ENCODE measurements at places on chromosomes 11 and 22.

GRCh38 chr22:33874206-33874605 lies 46.1 kb downstream of the LARGE1 start:
- no peak for DNase-seq

GRCh38 chr11:128036006-128036405 lies 551.4 kb downstream of the ETS1 start:
- DNase-seq, result no peak

GRCh38 chr11:128896356-128896755 lies 5.2 kb downstream of the KCNJ5 start:
- DNase-seq, result no peak

- DNase-seq, result no peak
Observed at GRCh38 chr11:92687724-92688123, 281.7 kb upstream of the MTNR1B start.

- DNase-seq, result no peak
Observed at GRCh38 chr22:30216710-30217109, 29.8 kb downstream of the LIF start.

DNA sequence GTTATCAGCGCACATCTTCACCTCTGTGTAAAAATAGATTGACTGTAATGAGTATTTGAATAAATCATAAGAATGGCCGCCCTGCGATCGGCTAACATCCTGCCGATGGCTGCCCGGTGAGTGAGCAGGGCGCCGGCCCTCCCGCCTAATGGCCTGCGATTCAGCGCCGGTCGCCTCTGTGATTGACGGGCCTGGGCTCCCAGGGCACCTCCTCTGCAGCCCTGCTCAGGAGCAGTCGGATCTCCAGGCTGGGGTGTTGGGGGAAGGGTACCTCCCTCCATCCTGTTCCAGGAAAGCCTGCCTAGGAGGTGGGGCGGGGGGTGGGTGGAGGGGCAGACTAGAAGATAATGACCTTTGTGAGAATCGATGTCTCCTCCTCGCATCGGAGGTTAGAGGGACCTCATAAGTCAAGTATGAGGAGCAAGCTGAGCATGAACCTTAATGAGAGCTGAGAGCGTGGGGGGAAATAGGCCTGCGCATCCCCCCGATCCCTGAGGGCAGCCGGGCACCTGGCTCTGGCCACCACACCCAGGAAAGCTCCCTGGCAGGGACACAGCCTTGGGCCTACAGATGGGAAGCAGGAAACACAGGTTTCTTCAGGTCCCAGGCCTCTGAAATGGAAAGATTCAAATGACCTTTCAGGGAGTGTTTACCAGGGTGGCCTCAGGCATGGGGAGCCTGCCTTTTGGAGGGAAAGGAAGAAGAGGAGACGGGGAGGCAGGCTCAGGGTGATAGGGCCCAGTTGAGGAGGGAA lies 71.7 kb downstream of the PKNOX2 start:
- no peak for DNase-seq

DNA sequence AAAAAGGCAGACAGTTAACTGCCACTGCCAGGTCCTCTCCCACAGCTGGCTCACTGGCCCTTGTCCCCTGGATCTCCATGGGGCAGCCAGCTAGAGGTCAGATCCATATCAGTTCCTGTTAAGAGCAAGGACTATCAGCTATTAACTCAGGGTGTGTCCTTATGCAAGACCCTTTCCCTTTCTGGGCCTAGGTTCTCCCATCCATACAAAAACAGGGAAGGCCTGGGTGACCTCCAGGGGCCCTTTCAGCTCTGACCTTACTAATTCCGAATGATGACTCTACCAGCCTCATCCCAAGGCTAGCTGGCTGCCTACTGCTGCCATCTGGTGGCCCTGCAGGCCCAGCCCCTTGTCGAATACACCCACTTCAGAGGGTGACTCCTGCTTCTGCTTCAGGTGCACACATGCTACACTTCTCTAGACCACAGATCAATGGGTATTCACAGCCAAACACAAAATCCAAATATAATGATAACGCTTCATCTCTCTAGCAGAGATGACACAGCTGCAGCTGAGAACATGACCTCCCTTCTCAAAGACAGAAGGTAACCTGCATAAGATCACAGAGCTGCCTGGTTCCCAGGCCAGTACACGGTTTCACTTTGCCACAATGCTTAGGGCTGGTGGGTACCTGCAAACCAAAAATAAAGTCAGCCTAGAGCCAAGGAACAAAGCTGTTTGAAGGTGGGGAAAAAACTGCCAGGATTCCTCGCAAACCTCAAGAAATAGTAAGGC lies 34.1 kb downstream of the SERGEF start:
- peak; percentile 10 for DNase-seq

DNA sequence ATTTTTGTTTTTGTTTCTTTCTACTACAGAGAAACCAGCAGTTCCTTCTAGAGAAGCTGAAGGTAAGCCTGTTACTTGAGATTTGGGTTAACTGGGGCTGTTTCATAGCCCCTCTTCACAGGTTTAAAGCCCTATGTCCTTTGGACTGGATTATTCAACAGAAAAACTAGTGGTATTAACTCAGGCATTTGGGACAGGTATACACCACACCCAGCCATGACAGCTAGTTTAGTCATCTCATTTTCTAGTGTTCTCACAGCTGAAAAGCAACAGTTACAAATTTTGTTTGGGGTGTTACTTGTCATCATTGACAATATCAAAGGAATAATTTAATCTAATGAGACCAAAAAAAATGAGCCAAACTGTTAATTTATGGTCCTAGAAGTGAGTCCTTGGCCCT lies 14.0 kb downstream of the LAYN start:
- no peak for DNase-seq

GRCh38 chr11:91187314-91187713 lies 964.5 kb upstream of the CHORDC1 start:
- DNase-seq, result no peak

- no peak for DNase-seq
Observed at GRCh38 chr11:88474655-88475054, 137.1 kb upstream of the CTSC start.

DNA sequence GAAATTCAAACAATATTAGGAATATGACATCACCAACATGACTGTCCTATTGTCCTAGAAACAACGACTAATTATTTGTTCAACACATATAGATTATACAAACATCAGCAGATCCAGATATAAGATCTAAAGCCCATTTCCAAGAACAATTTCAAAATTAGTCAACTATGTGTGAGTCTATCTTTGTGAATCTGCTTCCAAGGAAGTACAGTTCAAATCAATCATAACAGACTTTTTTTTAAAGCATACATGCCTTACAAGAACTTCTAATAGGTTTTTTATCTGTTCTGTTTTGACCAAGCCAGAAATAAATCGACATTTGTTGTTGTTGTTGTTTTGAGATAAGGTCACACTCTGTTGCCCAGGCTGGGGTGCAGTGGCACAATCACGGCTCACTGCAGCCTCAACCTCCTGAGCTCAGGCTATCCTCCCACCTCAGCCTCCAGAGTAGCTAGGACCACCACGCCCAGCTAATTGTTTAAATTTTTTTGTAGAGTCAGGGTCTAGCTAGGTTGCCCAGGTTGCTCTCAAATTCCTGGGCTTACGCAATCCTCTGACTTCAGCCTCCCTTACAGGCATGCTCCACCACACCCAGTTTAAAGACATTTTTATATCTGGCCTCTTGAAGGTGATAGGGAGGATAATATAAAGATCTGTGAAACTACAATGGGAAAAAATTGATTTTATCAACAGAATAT lies 54.8 kb downstream of the DENND5A start:
- no peak for DNase-seq

- no peak for DNase-seq
Observed at GRCh38 chr22:25027043-25027906, 74.8 kb downstream of the KIAA1671 start.

- no peak for DNase-seq
Observed at GRCh38 chr11:131370090-131370751, at the start of gene NTM. NTM (plus strand) TSS chr11:131370615.

GRCh38 chr22:38453996-38454352 lies 1.0 kb downstream of the KCNJ4 start:
- DNase-seq, result no peak

GRCh38 chr11:44982496-44983062 lies 31.9 kb upstream of the TP53I11 start:
- DNase-seq, result no peak

DNA sequence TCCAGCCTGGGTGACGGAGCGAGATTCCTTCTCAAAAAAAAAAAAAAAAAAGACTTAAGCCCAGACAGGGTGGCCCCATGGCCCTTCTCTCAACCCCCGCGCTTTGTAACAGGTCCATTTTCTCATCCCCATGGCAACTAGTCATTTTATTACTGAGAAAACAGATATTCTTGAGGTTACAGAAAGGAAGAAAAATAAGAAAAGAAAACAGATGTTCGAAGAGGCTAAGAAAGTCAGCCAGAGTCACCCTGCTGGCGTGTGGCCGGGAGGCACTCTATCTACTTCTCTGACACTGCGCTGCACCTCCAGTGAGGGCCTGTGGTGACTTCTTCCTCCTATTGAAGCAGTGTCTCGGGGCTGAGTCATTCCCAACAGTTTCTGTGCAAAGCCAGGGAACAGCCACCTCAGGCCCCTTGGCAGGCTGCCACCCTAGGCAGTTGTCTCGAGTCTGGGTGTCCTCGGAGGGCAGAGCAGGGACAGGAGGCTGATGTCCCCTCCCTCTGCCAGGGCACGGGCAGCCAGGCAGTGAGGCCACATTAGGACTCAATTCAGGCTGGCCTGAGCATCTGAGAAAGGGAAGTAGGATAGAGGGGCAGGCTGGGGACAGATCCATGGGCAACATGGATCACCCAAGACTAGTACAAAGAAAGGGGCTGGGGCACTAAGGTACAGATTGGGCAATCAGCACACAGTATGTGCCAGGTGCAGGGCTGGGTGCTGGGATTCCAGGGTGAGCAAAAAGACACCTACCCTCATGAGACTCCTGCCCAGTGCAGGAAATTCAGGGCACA lies 16.4 kb upstream of the SYVN1 start:
- DNase-seq, result no peak

GRCh38 chr11:75425422-75425821 lies 7.6 kb downstream of the KLHL35 start:
- DNase-seq, result no peak

DNA sequence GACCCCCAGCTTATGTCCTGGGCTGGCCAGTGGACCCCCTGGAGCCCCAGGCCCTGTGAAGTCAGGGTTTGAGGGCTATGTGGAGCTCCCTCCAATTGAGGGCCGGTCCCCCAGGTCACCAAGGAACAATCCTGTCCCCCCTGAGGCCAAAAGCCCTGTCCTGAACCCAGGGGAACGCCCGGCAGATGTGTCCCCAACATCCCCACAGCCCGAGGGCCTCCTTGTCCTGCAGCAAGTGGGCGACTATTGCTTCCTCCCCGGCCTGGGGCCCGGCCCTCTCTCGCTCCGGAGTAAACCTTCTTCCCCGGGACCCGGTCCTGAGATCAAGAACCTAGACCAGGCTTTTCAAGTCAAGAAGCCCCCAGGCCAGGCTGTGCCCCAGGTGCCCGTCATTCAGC lies 24.6 kb downstream of the CSF2RB start:
- DNase-seq, result no peak

GRCh38 chr11:35009191-35009943 lies 92.9 kb downstream of the PDHX start:
- no peak for DNase-seq

- DNase-seq, result no peak
Observed at GRCh38 chr22:28430466-28431025, 249.1 kb downstream of the TTC28 start.

DNA sequence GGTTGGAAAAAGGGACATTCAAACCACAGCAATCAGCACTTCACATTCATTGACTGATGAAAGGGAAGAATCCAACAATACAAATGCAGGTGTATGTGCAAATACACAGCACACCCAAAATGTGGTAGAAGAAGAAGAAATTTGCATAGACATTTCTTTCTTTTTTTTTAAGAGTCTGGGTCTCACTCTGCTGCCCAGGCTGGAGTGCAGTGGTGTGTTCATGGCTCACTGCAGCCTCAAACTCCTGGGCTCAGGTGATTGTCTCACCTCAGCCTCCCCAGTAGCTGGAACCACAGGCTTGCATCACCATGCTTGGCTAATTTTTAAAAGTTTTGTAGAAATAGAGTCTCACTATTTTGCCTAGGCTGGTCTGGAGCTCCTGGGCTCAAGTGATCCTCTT lies 21.9 kb downstream of the CARS1 start:
- DNase-seq, result no peak

DNA sequence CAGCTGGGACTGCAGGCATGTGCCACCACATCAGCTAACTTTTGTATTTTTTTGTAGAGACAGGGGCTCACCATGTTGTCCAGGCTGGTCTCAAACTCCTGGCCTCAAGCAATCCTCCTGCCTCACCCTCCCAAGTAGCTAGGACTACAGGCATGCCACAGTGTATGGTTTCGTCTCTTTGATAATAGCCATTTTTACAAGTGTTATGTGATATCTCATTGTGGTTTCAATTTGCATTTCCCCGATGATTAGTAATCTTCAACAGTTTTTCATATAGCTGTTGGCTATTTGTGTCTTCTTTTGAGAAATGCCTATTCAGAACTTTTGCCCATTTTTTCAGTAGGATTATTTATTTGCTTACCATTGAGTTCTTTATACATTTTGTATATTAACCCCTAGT lies 9.0 kb upstream of the MTMR3 start:
- DNase-seq, result no peak

- DNase-seq, result no peak
Observed at GRCh38 chr22:19387038-19387437, 44.5 kb downstream of the HIRA start.

GRCh38 chr22:39871008-39871798 lies 22.4 kb downstream of the ENTHD1 start:
- DNase-seq, result no peak

GRCh38 chr11:15307619-15308024 lies 192.9 kb downstream of the INSC start:
- no peak for DNase-seq
